ENCODE measurements at places on chromosomes 7 and 10. TPM values are rescaled to one million over a fixed set of nuclear protein-coding genes. Genes with fewer than 3 reads are reported as not detected.

PIK3CG gene
- polyA plus RNA-seq = 3.0 TPM

CALHM1 gene
- polyA plus RNA-seq = not detected

COL1A2 gene
- polyA plus RNA-seq = 1,142 TPM

MKI67 gene
- polyA plus RNA-seq = 44.1 TPM

HOXA4 gene
- polyA plus RNA-seq = 38.3 TPM

DTX2 gene
- polyA plus RNA-seq = 11.0 TPM

SKIDA1 gene
- 4.3 TPM for polyA plus RNA-seq

PITX3 gene
- 0.35 TPM for polyA plus RNA-seq
